Activated CD4-positive, alpha-beta T cell treated with anti-CD3 and anti-CD28 coated beads, Interleukin-2, amount 50 U/mL, for 24 hours (primary cell): ENCODE measurements at places on chromosomes 1 and 21.

DNA sequence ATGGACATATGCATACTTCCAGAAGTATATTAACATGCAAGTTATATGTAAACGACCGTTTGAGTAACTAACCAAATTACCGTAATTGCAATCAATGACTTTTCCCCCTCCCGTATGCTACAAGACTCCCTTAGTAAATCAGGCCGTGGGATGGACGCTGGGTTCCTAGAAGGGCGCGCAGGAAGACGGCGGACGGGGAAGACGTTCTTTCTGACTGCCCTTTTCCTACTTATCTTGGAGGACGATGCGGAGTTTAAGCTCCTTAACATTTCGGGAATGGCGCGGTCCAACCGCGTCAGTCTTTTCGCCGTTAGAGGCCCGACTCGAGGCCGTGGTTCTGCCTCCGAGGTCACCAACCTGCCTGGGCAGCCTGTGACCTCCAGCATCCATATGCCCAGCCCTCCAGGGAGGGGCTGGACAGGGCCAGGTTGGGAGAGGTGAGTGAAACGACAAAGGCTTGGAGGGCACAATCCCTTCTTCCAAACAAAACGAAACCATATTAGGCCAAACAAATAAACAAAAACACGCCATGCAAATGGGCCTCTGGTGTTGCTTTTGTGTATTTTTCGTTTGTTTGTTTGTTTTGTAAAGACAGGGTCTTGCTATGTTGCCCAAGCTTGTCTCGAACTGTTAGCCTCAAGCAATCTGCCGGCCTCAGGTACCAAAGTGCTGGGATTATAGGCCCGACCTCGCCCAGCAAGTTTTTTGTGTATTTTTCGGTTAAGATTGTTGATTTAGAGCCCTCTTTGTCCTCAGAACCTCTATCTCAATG lies 873 bp upstream of the PI4KB start:
- no peak for DNase-seq

- no peak for DNase-seq
Observed at GRCh38 chr1:19313636-19313959, 1.5 kb downstream of the SLC66A1 start.

GRCh38 chr1:175192111-175192629 lies 406 bp downstream of the KIAA0040 start:
- peak; percentile 8 for DNase-seq

- no peak for DNase-seq
Observed at GRCh38 chr1:72202761-72203160, 79.6 kb downstream of the NEGR1 start.

DNA sequence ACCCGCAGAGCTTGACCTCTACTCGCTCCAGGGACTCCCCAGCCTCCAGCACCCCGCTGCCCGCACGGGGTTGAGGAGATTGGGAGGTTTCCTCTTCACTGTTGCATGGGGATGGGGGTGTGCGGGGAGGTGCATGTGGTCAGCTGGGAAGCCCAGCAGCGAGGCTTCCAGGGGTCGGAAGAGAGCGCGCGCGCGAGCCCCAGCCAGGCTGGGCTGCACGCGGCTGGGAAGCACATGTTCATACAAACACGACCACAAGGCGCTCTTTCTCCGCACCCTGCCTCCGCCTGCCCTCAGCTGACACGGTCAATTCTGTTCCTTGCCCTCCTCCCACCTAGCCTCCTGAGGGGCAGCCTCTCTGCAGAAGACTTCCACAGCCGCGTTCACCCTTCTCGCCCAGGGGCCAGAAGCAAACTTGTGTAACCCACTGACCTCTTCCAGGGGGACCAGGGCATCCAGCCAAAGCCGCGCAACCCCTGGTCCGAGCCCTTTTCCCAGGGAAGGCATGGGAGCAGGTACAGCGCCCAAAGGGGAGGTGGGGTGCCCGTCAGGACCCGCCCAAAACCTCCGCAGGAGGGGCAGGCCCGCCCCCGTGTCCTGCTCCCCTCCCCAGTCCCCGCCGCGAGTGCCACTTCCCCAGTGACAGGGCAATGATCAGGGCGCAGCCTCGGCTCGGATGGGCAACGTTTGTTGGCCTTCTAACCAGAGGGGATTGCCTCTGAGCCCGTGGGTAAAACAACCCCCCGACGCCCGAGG lies 1.3 kb downstream of the COL24A1 start:
- DNase-seq: no peak

GRCh38 chr1:203478986-203479385 lies 3.4 kb downstream of the PRELP start:
- DNase-seq: no peak

GRCh38 chr1:150549496-150550221 lies 451 bp downstream of the ADAMTSL4 start:
- DNase-seq: no peak

- no peak for DNase-seq
Observed at GRCh38 chr1:175303201-175303707, 110.7 kb upstream of the KIAA0040 start.

- DNase-seq: no peak
Observed at GRCh38 chr1:109025694-109026093, 16.2 kb downstream of the WDR47 start.

DNA sequence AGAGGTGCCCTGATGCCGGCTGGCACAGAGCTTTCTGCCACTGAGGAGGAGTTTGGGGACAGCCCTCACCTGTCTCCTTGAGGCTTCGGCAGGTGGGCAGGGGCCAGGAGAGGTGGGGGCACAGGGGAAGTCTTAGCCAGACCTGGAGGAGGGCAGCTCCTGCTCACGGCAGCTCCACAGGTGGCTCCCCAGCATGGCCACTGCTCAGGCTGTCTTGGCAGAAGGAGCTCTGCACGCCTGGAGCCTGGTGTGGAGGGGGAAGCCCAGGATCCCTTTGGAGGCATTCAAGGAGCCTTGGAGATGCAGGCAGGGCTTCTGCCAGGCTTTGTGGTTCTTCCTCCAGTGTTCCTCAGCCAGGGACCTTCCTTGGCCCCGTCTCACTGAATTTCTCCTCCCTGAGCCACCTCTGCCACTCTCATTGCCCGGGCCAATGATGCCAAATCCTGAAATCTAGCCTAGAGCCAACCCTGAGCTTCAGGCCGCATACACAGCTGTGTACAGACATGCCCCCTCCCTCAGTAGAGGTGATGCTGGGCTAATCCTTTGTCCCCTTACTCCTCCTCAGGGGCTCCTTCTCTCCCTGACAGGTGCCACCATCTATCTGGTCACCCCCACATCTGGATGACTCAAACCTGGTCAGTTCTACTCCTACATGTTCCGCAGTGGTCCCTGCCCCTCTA lies 251.8 kb upstream of the VAMP3 start:
- no peak for DNase-seq
